ENCODE measurements at places on chromosomes 1 and 21.

DNA sequence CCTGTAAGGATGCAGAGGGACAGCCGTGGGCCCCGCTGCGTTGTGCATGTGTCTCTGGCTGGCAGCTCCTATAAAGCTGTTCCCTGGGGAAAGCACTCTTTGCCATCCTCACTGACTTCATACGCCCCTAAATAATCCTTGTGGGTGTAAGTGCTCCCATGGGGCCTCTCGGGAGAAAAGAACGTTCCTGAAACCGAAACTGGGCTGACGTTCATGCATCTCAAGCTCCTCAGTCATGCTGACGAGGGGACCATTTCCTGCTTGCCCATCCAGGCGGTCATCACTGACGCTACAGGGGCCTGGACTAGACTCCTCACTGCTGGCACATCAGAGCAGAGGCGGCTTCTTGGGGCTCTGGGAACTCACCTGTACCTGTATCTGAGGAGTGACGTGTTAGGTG, 73.1 kb upstream of the USP24 start:
- peak; percentile 19 for DNase-seq

DNA sequence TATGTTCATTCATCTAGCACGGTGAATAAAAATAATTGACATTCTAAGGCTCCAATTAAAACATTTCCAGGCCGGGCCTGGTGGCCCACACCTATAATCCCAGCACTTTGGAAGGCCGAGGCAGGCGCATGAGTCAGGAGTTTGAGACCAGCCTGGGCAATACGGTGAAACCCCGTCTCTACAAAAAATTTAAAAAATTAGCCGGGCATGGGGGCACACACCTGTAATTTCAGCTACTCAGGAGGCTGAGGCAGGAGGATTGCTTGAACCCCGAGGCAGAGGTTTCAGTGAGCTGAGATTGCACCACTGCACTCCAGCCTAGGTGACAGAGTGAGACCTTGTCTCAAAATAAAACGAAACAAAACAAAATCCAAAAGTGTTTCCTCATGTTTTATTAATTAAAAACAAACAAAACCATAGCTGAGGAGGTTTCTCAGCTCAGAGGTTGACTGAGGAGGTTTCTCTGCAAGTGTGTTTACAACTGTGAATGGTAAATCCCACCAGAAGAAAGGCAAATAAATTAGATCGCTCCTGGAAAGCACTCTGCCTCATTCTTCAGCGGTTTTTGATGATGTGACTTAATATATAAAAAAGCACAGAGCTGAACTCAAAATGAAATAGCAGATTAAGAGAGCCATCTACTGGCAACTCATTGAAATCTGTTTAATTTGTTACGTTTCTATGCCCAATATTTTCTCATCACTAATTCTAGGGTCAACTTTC, 37.7 kb upstream of the ATG4C start:
- peak; percentile 50 for DNase-seq

- DNase-seq: no peak
Measured at GRCh38 chr1:237774246-237774645, 116.5 kb downstream of the ZP4 start.

DNA sequence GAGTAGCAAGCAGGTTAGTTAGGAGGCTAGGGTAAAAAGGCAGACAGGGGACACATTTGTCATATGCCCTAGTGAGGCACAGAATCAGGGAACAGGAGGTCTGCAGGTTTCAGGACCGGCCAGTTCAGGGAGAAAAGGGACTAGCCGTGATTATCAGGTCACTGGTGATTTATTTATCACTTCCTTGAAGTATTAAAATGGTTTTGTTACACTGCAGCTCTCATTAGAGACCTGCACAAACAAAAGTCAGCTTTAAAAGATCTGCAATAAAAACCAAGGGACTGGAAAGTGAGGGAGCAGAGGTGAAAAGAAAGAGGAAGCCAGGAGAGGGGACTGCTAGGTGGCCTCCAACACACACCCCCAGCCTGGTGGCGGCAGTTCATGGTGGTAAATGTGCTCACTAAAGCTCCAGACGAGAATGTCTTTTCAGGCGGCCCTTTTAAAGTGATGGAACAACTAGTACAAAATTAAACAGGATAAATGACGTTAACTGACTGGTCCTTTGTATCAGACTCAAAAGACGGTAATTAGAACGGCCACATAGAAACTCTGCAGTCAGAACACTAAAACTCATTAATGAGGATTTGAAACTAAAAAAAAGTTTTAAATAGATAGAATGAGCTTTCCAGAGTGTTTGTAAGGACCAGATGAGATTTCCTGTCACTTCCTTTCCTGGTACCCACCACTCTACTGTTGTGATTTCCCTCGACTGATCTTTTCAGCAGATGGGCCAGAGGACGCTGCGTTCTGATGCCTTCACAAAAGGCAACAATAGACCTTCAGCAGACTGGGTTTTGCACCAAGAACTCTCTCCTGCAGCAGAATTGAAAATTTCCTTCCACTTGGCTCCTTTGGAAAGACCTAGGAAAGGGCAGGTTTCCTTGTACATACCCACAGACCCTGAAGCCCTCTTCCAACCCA, 136.8 kb downstream of the NTPCR start:
- no peak for DNase-seq

DNA sequence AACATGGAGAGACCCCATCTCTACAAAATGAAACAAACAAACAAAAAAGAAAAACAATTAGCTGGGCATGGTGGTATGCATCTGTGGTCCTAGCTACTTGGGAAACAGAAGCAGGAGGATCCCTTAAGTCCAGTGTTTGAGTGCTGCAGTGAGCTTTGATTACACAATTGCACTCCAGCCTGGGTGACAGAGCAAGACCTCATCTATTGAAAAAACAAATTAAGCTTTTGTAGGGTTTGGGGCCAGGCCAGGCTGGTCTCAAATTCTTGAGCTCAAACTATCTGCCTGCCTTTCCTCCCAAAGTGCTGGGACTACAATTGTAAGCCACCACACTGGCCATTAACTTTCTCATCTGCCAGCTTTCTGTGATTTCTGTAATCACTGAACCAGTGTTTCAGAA, 27.2 kb downstream of the NIPAL3 start:
- no peak for DNase-seq
